ENCODE measurements at places on chromosomes 4 and X. TPM values are rescaled to one million over a fixed set of nuclear protein-coding genes. Genes with fewer than 3 reads are reported as not detected.

XPNPEP2 gene
- 0.80 TPM for total RNA-seq

SSX4B gene
- not detected for total RNA-seq

ZNF827 gene
- total RNA-seq = 17.3 TPM

CCSER1 gene
- 0.17 TPM for total RNA-seq

ERAS gene
- total RNA-seq = not detected

PAGE1 gene
- not detected for total RNA-seq

CCDC160 gene
- total RNA-seq = not detected

TMEM128 gene
- total RNA-seq = 22.0 TPM

Measured in activated CD4-positive, alpha-beta memory T cell treated with anti-CD3 and anti-CD28 coated beads for 36 hours (primary cell).